Skeletal muscle cell (primary cell): ENCODE measurements at places on chromosomes 2 and 18.
A peak's percentile ranks its signal among the peaks of the same experiment; 100 is the strongest.

GRCh38 chr2:25301453-25302352 is 40.0 kb downstream of the DNMT3A start:
- peak; percentile 62 for DNase-seq

- no peak for DNase-seq
These were observed 1516.1 kb downstream of the RPIA start for GRCh38 chr2:90207454-90208058.

GRCh38 chr18:44048846-44049245 is 631.8 kb upstream of the SETBP1 start:
- DNase-seq = no peak

DNA sequence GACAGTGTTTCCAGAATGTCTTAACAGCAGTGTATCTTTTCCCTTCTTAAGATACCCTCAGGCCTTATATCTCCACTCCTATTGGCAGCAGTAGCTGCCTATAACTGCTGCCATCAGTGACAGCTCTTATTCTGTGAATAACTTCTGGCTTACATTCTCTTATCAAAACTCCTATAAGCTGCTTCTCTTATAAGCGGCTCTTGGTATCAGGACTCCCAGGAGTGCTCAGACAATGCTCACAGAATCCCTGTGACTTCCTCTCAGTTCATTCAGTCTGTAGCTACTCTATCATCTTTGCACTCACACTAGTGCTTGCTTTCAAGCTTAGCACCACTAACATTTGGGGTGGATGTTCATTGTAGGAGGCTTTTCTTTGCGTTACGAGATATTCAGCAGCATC is 143.7 kb upstream of the CDH7 start:
- DNase-seq = no peak

DNA sequence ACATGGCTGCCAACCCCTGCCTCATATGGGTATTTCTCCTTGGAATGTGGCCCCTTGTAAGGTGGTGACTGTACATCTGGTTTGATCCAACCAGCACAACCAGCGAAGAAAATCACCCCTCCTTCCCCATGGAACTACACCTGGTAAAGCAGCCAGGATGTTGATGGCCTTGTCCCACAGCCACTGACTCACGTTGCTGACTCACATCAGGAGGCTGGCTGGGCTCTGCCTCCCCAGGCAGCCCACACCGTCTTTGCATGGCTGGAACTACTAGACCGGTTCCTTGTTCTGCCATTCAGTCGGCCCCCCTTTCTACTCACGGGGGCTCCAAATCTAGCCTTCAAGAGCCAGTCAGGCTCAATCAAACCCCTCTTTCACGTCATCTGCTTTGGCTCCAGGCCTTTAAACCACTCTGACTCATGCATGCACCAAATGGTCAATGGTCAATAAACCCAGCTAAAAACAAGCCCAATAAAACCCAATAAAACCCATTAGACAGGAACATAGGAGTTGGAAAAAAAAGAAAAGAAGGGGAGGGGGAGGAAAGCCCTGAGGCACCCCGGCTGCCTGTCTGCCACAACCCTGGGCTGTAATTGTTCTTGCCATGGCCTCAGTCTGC is 114.8 kb downstream of the PLB1 start:
- peak; percentile 87 for DNase-seq

DNA sequence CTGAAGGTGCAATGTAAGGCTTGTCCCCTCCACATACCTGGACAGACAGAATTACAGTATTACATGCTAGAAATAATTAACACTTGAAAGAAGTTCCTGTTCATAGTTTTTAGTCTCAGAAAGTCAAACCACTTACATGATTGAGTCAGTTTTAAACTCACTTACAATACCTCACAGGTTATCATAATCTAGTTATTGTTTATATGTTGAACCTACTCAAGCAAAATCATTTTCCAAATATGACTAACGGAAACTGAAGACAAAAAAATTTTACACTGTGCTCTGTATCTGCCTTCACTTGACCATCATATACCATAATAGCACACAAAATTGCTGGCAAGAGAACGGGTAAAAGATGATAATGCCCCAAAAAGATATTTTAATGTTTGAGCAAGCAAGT is 78.5 kb downstream of the ATL2 start:
- no peak for DNase-seq

DNA sequence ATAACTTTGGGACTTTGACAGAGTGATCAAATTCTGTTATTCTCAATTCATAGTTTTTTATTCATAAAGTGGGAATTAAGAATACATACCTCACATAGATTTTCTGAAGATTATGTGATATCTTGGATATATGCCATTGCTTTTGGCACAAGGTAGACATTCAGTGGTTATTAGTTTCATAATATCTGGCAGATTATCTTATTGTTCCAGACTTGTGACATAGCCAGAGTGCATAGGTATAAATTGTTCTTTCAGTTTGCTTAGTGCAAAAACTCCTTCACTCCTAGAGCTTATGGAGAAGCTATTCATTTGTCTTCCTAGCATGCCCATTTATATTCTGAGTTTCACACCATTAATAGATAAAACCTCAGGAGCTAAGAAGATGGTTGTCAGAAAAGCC is 222.0 kb downstream of the KCNE4 start:
- no peak for DNase-seq

DNA sequence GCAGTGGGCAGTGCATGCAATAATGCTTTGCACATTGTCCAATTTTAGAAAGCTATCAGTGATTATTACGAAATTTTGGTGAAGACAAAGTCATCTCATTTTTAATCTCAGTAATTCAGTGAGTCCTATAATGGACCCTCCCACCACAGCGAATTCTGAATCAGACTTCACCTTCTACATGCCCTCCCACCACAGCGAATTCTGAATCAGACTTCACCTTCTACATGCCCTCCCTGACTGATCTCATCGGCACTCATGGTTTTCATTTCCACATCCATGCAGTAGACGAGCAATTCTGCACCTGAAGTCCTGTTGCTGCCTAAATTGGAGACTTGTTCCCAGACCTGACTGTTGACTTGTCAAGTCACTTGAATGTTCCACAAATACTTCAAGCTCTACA is 522.3 kb downstream of the EIPR1 start:
- no peak for DNase-seq

GRCh38 chr2:169315357-169315756 is 47.0 kb downstream of the LRP2 start:
- DNase-seq = no peak

DNA sequence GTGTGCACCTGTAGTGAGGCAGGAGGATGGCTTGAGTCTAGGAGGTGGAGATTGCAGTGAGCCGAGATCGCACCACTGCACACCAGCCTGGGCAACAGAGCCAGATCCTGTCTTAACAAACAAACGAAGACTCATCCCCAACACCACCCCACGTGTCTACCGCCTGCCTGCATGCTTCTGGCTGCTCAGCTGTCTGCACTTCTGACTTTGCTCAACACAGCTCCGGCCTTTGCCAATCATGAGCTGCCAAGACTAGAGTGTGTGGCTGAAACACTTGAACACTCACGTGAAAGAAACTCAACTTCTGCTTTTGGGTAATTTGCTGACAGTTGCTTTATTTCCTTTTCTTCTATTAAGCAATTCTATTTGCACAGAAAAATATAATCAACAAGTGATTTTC is 32.1 kb upstream of the SP3 start:
- DNase-seq = no peak

- no peak for DNase-seq
These were observed 75.2 kb upstream of the NRP2 start for GRCh38 chr2:205607146-205607545.

DNA sequence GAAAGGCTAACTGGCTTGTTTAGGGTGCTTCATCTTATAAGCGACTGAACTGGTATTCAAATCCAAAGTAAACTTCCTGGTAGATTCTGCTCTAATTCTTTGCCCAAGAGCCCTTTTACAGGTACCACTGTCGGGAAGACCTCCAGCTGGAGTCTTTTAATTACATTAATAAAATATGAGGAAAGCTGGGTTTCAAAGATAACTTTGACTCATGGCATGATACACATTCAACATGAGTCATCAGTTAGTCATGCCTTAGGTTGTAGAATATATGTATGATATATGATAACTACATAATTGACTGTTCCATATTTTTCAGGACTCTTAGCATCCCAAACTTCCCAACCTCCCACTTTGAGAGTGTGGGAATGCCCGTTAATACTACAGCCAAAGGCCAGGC is 32.3 kb downstream of the ZCCHC2 start:
- no peak for DNase-seq

DNA sequence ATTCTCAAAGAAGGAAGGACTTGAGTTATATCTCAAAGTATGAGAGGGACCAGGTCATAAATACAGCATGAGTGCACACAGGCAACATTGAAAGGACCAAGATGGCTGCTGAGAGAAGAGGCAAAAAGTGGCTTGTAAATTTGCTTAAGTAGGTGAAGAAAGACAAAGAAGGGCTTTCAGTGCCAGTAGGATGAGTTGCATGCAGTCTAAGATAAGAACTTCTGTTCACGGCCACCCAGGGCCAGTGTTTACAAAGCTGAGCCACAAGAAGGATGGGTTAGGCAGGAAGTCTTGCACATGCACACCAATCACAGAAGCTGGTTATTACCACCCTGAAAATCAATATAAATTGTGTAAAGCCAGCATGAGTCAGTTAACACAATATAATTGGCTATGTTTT is 3.1 kb upstream of the ABCB11 start:
- DNase-seq = no peak

DNA sequence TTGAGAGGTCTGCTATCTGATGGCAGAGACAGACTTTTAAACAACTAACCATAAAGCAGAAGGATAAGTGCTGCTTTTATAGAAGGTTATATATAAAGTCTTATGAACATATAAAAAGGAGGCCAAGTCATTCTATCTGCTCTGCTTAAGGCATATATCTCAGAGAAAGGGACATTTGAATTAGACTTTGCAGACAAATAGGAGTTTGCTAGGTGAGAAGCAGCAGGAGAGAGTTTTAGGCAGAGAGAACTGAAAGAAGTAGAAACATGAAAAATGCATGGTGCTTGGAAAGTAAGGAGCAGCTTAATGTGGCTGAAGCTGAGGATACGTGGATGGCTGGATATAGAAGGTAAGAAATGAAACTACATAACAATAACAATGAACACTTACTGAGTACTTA is 65.4 kb downstream of the LYPD1 start:
- no peak for DNase-seq

DNA sequence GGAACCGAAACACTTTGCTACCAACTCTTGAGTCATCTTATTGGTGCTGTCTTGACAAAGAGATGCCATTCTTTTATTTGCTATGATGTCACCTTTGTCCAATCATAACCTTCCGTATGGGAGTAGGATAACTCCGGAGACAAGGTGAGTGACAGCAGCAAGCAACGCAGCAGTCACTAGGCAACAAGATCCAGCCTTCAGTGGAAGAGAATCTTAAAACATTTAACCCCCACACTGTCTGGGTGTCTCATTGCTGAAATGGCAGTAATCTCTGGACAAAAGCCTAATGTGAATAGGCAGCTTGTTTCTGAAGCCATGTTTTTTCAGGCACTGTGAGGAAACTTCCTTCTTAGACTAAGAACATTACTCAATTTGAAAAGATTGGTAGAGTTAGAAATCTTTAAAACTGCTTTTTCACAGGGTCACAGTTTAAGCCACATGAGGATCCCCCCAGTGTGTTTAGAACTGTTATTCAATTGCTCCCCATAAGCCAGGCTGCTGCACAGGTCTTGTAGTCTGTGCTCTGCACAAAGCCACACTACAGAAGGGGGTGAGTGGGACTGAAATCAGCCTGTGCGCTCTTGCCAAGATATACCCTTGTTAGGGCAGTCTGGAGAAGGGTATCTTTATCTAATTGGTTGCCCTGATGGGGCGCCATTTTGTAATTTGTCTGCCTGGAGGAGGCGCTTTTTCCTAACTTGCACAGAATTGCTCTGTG is 131.5 kb upstream of the STON1 start:
- no peak for DNase-seq

DNA sequence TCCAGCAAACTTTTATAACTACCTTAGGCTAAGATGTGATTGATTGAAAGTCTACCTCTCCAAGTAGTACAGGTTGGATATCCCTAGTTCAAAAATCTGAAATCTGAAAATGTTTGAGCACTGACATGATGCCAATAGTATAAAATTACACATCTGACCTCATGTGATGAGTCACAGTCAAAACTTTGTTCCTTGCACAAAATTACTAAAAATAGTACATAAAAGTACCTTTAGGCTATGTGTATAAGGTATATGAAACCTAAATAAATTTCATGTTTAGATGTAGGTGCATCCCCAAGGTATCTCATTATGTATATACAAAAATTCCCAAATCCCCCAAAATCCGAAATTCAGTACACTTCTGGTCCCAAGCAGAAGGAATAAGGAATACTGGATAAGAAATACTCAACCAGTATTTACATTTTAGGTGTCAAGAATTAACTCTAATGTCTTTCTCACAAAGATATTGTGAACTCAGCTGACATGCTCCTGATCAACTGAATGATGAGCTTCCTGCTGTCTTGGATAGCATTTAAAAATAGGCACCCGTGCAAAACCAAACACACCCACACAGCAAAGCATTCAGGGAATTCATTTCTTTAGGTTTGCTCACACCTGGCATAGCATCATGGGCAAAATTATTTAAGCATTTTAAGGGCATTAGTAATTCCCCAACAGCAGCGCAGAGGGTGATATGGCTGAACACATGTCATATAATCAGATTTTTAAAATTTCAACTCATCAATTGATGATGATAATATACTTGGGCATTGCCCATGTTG is 497.4 kb upstream of the MEIS1 start:
- DNase-seq = no peak

DNA sequence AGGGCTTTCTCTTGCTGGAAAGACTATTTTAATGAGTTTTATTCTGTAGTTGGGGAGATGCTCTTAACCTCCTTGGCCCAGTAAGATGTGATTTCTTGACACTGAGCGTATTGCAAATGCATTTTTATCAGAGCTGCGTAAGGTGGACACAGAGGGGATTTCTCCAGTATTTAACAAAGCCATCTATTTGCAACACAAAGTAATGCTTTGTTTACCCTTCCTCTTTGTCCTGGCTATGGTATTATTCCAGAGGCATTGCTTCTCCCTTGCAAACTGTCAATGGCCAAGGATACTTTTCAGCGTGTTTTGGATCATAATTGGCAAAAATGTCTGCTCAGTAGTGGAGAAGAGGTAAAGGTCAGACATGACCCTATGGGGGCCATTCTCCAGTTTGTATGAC is 90.8 kb upstream of the PIK3C3 start:
- no peak for DNase-seq

- DNase-seq = no peak
These were observed 39.1 kb downstream of the RMC1 start for GRCh38 chr18:23542461-23542860.

DNA sequence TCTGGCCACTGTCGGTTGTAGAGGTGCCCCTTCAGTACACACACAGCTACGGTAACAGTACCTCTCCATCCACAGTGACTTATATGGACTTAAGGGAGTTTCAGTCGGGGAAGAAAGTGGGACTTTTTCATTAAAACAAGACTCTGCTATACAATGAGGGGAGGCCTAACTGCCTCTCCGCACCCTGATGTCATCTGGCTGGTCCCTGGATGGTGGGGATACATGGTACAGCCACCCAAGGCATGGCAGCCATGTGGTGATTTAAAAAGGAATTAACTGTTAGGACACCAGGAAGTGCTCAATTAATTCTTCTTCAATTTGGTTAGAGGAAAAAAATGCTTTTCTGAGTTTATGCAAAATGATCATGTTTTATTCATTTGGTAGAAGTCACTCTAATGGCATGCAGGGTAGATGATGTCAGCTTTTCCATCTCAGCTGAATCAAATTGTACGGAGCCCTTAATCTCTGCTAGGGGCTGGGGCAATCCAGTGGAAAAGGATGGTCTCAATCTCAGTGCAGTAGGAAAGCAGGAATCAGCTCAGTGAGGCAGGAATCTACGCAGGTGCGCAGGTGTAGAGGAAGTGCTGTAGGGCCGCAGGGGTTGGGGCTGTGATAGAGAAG is 243.9 kb downstream of the PRKCE start:
- DNase-seq = peak; percentile 21
